ENCODE measurements at places on chromosomes 7 and 10.

DNA sequence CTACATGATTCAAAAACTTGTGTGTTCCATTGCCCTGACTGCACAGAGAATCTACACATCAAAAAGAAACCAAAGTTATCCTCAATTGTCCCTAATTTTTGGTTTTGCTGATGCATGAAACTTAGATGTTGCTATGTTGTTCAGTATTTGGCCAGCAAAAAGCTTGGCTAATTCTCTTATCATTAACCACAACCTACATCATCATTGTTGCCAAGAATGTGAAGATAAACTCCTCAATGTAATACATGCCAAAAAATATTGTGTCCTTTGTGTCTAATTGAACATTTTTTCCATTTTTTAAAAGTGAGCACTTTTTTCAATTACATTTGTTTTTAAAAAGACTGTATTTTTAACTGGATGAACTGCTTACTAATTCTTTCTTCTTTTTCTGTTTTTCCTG is 268.0 kb upstream of the SEMA3D start:
- DNase-seq, result no peak

DNA sequence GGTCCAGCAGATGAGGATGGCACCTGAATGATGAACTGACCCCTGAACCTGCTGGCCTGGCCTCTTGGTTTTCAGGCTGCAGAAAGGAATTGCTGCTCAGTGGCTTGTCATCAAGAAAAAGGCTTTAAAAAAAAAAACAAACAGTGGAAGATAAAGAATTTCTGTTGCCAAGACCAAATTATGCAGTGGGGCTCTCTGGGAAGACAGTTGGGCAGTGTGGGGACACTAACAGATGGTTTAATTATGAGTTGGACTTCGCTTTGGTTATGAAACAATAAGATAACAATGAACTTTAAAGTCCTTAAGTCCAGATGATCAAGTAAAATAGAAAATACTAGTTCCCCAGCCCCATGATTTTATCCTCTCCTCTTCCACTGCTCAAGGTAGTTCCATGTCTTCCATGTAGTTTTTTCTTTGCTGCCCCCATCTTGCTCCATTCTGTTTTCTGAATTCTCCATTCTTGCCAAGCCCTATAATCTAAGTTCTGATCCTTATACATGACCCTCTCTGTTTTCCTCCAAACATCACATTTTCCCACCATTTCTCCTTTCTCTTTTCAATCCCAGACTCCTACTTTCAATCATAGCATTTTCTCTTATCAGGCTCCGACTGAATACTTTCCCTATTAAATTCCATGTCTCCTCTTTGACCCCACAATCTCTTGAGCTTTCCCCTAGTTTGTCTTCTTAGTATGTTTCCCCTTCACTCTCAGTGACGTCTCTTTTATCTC is 52.6 kb downstream of the ANK3 start:
- no peak for DNase-seq

DNA sequence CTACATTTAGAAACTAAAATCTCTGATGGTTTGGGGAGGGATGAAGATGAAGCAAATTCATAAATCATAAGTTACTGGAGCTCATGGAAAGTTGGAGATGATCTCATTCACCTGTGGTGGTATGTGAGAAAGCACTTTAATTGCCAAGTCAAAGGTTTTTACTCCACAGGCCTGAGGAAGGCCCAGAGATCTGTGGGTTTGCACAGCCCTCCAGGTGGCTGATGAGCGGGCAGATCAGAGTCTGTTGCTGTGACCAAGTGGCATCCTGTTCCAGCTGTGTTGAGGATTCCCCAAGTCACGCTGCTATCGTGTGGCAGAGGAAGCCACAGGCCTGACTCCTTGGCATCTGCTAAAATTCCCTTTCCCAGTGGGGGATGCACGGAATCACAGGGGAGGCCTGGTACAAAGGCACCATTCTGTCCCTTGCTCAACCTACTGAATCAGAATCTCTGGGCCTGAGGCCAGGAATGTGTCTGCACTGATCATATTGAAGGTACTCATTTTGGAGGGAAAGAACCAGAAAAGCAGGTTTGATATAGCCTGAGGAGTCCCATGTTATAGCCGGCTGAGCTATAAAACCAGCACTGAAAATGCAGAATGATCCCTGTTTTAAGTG is 19.7 kb upstream of the DDC start:
- no peak for DNase-seq

GRCh38 chr10:129779126-129780111 is 184.7 kb downstream of the EBF3 start:
- DNase-seq, result no peak

GRCh38 chr7:84368122-84368521 is 173.5 kb upstream of the SEMA3A start:
- no peak for DNase-seq

DNA sequence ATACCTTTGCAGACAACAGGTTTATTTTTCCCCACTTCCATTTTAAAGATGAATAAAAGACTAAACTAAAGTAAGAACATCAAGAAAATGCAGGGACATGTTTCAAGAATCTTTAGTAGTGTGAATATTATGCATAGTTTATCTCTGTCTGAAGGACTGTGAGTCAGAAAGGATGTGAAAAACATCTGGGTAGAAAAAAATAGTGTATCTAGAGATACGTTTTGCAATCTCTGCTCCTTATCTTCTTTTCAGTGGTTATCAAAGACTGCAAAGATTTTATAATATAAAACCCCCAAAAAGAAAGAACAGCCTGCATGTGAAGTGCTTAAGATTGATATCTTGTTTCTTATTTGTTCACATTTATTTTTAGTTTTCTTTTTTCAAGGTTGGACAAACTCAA is 101.9 kb upstream of the ARHGAP21 start:
- DNase-seq, result no peak

DNA sequence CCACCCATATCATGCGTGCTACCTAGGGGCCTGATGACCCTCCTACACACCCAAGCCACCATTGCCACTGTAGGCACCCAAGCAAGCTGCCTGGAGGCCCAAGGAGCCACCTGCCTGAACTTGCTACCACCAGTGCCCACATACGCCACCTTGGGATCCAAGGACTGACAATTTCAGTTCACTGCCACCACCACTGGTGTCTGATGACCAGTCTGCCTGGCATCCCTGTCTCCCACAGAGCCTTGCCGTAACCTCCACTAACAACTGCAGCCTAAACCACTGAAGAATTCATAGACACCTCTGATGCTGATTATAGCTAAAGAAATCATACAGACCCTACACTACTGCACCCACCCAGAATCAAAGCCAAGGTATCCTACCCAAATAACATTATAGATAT is 58.8 kb downstream of the TMEM178B start:
- DNase-seq, result no peak

- DNase-seq, result no peak
Measured at GRCh38 chr7:115094163-115094562, 172.3 kb downstream of the MDFIC start.

- DNase-seq, result peak; percentile 84
Measured at GRCh38 chr7:135745703-135746312, 2.8 kb downstream of the FAM180A start.

- no peak for DNase-seq
Measured at GRCh38 chr10:31942892-31943291, 14.3 kb upstream of the ARHGAP12 start.
